Gastroesophageal sphincter (tissue), 4 donors: ENCODE measurements at places on chromosomes 5 and 9.

GRCh38 chr5:151695464-151695863 lies 8.7 kb upstream of the SPARC start:
- ATAC-seq, result no peak

GRCh38 chr9:20312732-20313131 lies 309.6 kb downstream of the MLLT3 start:
- no peak for ATAC-seq

DNA sequence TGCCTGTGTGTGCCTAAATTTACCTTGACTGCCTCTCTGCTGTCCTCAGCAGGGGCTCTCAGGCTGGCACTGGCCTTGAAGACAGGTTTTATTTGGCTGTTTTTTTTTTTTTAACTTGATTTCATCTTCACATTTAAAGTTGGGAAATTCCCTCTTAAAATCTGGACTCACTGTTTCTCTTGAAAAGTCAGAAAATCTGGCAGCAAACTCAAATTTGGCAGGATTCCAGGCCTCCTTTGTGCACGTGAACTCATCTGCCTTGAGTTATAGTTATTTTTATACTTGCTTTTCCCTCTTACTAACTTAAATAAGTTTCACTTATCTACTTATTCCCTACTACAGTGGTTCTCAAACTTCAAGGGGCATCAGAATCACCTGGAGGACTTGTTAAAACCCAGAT lies 118.4 kb upstream of the MAP3K1 start:
- no peak for ATAC-seq

DNA sequence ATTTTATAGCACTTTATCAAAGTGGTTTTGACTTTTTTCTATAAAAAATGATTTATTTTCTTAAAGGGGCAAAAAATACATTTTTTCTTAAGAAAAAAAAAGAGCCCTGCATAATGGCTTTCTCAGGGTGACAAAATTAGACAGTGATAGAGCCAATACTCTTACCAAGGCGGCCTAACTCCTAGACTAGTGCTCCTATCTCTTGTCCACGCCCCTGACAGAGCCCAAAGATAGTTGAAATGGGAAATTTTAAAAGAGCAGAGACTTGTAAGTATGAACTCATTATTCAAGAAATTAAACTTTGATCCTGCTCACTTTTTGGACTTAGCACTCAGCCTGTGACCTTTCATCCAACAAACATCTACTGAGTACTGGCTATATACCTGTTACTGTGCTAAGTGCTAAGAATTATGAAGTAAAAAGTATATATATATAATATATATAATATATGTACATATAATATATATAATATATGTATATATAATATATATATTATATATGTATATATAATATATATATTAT lies 1.2 kb downstream of the INVS start:
- no peak for ATAC-seq

GRCh38 chr9:109311286-109311685 lies 9.6 kb downstream of the EPB41L4B start:
- no peak for ATAC-seq

DNA sequence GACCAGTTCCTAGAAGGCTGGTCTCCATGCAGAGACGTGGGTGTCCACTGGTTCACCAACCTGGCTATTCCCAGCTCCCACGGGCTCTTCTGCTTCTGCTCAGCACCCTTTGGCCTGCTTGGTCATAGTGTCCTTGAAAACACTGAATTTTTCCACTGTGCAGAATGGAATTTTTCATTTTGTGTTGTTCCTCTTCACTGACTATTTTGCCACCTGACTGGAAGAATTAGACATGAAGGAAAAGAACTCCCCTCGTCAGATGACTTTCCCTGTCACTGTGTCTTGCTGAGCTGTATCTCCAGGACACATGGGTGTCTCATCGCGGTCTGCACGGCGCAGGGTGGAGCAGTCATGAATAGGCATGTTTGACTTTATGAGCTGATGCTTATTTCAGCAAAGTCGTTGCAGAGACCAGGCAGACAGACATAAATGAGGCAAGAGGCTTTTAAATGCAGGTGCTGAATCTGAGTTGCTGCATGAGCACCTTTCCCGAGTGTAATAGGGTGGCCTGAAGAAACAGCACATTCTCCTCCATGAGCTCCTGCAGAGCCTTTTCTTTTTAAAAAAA lies 50.2 kb upstream of the SEMA4D start:
- no peak for ATAC-seq

- peak; percentile 81 for ATAC-seq
These were observed 28.2 kb upstream of the RPL26L1 start for GRCh38 chr5:172931001-172931536.

DNA sequence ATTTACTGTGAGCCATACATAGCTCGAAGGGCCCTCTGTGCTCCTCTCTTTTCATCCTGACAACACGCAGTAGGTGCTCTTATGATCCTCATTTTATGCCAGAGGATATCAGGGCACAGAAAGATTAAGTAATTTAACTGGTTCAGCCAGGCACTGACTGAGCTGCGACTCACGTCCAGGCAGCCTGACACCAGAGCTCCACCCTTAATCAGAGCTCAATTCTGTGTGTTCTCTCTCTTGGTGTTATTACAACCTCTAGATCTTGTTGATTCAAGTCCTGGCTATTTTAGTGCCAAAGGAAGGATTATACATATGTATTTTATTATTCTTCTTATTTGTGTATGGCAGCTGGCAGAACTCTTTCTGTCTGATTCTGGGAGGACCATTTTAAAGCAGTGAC lies 59.7 kb downstream of the OSMR start:
- ATAC-seq, result no peak

GRCh38 chr5:136103118-136103517 lies 29.5 kb upstream of the SMAD5 start:
- no peak for ATAC-seq

GRCh38 chr9:92349771-92350739 lies 24.3 kb downstream of the CENPP start:
- ATAC-seq, result peak; percentile 57

DNA sequence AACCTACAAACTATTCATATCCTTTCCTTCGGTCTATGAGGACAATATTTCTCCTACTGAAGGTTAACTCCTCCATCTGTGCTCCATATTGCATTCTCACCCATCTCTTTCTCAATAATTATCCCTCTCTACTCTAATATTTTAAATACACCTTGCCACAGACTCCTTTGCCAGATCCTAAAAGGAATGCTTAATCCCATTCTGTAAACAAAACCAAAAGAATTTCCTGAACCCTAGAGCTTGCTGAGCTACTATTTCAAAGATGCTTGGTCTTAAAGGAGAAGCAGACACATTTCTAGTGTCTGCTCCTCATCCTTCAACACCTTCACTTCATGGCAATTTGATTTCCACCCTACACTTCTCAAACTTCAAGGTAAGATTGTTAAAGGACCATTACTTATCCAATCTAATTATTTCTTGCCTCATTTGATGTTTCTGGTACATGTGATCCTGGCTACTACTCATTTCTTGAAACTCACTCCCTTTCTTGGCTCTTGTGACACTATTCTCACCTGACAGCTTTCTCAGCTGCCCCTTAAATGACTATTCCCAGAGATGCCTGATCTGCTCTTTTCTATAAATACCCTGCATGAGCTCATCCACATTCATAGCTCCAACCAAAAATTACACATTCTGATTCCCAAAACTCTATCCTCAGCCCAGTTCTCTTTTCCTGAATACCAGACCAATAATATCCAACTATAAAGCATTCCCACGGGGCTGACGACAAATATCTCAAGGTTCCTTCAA lies 20.2 kb downstream of the HOMER1 start:
- peak; percentile 40 for ATAC-seq

- no peak for ATAC-seq
These were observed 5.5 kb upstream of the DNAJB5 start for GRCh38 chr9:34984049-34984448.

- no peak for ATAC-seq
These were observed 212.5 kb downstream of the MAST4 start for GRCh38 chr5:66808663-66809062.

DNA sequence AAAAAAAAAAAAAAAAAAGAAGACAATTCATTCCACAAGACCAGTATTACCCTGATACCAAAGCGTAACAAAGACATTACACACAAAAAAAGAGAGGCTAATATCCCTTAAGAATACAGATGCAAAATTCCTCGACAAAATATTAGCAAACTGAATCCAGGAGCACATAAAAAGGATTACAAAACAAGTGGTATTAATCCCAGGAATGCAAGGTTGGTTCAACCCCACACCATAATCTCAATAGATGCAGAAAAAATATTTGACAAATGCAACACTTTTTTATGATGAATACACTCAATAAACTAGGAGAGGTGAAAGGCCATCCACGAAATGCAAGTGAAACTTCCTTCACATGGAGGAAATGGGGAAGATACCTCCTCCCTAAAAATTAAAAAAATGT lies 80.1 kb upstream of the TLR4 start:
- ATAC-seq, result no peak

DNA sequence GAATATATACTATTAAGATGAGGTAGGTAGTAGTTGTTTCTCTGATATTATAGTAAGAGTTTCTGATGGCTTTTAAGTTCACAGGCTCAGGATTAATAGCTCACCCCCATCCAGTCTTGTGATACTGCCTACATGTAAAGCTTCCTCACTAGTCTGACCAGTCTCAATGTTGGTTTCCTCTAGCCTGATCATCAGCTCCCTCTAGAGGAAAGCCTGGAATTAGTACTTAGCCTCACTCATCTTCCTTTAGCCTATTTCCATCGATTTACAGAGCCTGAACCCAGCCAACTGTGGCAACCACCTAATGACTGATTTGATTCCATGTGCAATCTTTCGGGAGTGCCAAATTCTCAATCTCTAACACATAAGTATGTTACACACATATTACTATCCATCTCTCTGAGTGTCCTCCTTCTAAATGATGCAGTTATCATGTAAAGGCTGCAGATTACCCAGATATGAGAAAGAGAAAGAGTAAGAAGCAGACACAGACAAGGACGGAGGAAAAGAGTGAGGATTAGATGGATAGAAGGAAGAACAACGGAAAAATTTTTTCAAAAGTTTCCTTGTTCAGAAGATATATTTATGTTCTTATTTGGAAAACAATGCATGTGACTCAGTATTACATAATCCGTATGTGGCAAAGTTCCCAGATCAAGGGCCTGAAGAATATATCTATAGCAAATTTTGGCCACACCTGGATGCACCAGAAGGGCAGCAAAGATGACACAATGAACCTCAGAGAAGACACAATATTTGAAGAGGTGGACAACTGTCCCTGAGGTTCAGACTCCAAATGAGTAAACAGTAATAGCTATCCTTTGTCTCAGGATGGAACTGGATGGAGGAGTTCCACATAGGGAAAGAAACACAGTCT lies 333.7 kb downstream of the ELAVL2 start:
- no peak for ATAC-seq

- no peak for ATAC-seq
These were observed 19.6 kb downstream of the ITGA2 start for GRCh38 chr5:53008751-53009150.

DNA sequence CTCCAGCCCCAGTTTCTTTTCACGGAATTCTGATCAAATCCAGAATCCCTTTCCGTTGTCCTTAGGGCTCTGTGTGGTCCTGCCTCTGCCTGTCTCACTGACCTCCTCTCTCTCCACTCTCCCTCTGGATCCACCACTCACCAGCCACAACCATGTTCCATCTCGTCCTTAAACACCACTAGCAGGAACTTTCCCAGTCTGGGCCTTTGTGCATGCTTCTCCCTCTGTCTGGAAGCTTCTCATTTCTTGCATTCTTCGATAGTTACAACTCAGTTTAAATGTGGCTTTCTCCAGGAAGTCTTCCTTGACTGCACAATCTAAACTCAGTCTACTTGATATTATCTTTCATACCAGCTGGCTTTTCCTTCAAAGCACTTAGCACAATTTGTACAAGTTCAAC lies 117.7 kb upstream of the MSX2 start:
- ATAC-seq, result no peak

- no peak for ATAC-seq
These were observed 5.1 kb downstream of the FLT4 start for GRCh38 chr5:180644129-180644824.

GRCh38 chr5:167254132-167254531 lies 1037.3 kb upstream of the WWC1 start:
- ATAC-seq, result no peak

DNA sequence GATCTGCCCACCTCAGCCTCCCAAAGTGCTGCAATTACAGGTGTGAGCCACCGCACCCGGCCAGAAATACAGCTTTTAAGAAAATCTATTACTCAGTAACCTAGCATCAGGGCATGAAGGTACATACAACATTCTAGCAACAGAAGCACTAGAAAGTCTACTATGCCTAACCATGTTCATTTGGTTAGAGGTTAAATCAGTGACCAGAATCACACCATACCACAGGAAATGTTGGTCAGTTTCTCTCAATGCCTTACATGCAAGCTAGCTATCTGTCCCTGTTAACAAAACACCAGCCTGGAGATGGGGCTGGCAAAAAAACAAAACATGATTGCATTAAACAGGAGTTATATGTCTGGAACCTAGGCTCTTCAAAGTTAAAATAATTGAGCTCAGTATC lies 104.1 kb downstream of the STRBP start:
- no peak for ATAC-seq

- peak; percentile 66 for ATAC-seq
These were observed 114.5 kb upstream of the LMX1B start for GRCh38 chr9:126499005-126499910.

- ATAC-seq, result no peak
These were observed 62.9 kb downstream of the EFNA5 start for GRCh38 chr5:107607671-107608345.

DNA sequence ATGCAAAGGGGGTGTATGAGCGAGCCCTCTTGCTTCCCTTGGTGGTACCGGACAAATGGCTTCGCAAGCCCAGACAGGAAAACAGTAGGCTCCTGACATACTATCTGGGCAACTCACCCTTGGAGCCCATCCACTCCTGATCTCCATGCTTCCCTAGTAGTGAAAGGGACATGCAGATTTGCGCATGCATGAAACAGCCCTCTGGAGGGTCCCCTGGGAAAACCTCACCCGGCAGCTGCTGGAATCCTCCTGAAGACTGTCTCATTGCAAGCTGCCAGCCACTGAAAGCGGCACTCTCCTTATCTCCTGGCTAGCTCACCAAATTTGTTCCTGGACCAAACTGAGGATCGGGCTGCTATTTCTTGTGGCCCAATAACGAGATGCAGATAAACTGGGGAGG lies 10.2 kb downstream of the ZNF169 start:
- ATAC-seq, result no peak

- ATAC-seq, result no peak
These were observed 1.6 kb downstream of the BSPRY start for GRCh38 chr9:113350937-113351336.

GRCh38 chr9:131885144-131885609 lies 145.3 kb upstream of the RAPGEF1 start:
- ATAC-seq, result no peak

- ATAC-seq, result no peak
These were observed 164.5 kb downstream of the ZNF608 start for GRCh38 chr5:124581738-124582560.

DNA sequence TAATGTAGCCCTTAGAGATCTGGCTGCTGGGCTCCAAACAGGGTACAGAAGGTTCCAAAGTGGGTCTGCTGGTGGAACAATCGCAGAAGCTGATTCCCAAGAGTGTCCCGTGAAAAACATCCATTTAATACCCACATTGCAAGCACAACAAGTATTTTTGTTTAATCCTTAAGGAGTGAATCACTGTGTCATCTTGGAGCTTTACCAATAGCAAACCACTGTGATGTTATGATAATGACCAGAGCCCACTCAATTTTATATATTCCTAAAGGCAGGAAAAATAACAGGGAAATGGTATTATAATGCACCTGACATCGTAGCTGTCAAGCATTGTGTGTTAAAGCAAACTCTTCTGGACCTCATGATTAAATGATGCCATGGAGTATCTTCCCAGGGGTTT lies 291.9 kb downstream of the FBXL7 start:
- no peak for ATAC-seq

GRCh38 chr5:102811972-102812371 lies 56.9 kb downstream of the PAM start:
- ATAC-seq, result no peak
